KBM-7 (cell line): ENCODE measurements at places on chromosomes 1 and 21.

- DNase-seq = no peak
These were observed 2.1 kb upstream of the ATXN7L2 start for GRCh38 chr1:109481646-109482045.

GRCh38 chr1:191671236-191671635, 487.0 kb upstream of the RGS18 start:
- no peak for DNase-seq

GRCh38 chr1:156671804-156672203, 5.4 kb downstream of the NES start:
- no peak for DNase-seq

DNA sequence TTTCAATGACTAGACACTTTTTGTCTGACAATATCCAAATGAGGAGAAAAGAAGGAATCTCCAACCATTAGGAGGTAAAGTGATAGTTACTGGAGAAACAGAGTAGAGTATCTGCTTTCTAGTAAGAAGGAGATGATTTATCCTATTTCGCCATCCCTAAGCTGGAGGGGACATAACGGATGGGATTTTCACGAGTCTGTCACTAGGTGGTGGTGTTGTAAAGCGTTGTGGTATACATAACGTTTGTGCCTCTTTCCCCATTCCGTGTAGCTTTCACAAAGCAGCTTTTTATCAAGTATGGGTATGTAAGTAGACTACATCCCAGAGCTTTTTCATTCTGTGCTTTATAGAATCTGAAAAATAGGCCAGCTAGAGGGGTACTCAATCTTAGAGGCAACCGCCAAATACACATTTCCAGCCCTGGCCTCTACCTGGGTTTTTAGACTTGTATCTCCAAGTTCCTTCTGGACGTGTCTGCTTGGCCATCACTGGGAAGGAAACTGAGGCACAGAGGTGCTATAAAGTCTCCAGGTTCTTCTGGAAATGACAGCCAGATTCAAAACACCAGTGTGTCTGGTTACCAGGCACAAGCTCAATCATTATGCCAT, 33.3 kb upstream of the FAM3B start:
- peak; percentile 65 for DNase-seq

- no peak for DNase-seq
These were observed 18.6 kb downstream of the PTTG1IP start for GRCh38 chr21:44854664-44855446.

GRCh38 chr21:42155045-42155855, 63.7 kb upstream of the ABCG1 start:
- DNase-seq = no peak

DNA sequence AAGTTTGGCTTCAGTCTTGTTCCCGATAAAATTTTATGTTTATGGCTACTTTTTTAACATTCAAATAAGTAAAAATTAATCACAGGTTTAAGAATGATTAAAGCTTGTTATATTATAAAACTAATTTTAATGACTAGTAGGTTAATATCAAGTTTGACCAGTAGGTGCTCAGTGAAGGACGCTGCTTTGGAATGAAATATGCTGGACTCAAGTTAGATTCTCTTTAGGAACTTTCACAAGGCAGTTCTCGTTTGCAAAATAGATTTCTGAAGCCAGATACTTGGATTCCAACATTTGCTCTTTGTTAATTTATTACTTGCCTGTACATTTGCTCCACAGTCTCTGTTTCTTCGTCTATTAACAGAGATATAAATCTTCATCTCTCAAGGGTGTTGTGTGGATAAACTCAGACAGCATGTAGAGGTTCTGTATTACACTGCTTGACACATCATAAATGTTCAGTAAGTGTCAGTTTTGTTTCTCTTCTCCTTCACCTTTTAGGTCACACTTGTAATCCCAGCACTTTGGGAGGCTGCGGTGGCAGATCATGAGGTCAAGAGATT, 432.8 kb upstream of the CHRM3 start:
- no peak for DNase-seq

DNA sequence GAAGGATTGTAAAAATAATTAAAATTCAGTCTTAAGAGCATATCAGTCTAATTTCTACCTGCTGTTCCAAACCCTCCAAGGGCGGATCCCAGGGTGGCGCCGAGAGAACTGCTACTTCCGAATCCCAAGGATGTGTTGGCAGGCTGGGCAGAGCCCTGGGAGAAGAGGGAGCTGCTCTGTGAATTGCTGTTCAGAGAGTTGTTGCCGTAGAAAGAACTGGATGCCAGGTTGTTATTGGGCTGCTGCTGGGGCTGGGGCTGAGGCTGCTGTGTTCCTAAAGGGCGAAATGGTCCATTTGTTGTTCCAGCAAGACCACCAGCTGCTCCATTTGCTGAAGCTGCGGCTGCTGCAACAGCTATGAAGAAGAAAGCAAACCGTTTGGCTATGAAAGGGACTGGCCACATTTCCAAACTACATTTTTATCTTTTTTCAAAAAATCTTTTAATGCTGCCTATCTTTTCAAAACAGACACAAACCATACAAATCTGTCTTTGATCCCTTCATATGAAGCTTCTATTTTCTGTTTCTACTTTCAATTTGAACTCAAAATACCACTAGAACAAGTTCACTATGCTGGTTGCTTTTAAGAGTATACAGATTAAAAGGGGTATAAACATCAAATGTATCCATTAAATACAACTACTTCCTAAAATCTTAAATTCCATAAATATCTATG, 57.5 kb upstream of the SDC3 start:
- DNase-seq = no peak

GRCh38 chr1:183306317-183307042, 111.7 kb downstream of the NMNAT2 start:
- peak; percentile 5 for DNase-seq

GRCh38 chr1:13749543-13750341, 49.8 kb downstream of the PRDM2 start:
- peak; percentile 35 for DNase-seq

DNA sequence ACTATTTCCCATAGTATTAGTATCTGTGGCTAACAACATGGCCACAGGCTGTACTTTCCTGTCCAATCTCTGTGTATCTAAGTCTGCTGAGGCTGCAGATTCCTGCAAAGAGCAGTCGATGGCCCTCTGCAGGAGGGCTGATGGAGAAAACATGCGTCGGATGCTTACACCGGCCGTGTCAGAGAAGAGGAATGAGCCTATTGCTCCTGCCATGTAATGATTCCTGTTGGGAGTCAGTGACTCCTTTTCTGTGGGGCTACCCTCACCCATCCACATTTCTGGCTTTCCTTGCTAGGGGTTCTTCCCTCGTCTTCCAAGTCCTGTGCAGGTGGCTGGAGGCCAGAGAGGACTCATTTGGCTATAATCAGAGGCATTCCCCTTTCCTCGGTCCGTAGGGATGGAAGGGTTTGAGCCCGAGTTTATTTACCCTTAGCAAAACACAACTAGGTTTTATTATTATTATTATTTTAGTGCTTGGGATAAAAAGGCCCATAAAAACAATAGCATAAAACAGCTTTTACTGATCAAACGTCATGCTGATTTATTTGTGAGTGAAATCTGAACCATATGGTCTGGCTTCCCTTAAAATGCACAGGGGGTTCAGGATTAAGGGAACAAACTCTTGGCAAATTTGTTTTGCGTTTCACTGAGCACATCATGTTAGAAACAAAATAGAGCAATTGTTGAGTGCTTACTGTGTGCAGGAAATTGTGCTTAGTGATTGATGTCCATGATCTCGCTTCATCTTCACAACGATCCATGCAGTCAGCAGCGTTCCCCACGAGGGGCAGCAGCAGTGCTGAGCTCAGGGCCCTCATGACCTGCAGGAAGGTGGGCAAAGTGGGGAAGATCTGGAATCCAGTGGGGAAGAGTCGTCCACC, 70.8 kb downstream of the KIF26B start:
- DNase-seq = no peak

DNA sequence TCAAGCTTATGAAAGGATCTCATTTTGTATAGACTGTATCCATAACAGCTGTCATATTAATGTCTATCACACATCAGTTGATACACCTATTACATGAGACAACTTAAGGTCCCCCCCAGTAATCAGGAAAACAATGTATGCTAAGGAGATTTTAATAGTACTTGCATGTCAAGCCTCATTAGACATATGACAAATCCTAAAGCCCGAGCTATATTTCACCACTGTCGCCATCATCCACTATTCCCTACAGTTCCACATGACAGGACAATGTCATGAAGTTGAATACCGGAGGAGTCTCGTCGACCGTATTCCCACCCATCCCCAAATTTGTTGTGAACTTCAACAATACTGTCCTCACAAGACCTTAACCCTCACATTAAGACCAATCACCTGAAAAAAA, 3.4 kb downstream of the HMGN1 start:
- no peak for DNase-seq

GRCh38 chr1:209042413-209042812, 541.1 kb upstream of the CAMK1G start:
- no peak for DNase-seq

DNA sequence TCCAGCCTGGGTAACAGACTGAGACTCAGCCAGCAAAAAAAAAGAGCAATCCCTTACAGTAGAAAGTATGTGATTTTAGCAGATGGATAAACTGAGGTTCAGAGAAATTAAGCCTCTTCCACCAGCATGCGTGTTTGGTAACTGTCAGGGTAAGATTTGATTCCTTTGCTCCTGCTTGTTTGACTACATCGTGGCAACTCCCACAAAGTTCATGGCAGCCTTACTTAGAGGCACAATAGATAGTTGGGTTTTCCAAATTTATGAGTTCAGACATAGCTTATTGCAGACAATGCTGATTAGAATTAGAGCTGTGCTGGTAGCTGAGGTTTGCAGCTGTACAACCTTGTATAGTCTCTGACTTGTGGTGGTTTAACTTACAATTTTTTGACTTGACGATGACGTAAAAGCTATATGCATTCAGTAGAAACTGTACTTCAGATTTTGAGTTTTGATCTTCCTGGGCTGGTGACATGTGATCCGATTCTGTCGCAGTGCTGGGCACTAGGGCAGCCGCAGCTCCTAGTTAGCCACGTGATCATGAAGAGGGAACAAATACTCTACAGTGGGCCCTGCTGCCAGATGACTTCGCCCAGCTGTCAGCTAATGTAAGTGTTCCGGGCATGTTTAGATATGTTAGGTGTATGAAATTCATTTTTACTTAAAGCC, 167.8 kb downstream of the DHRS3 start:
- DNase-seq = no peak

- DNase-seq = no peak
These were observed 998 bp upstream of the TTC34 start for GRCh38 chr1:2802421-2802961.

- DNase-seq = no peak
These were observed 13.4 kb downstream of the ITSN1 start for GRCh38 chr21:33655588-33656221.

DNA sequence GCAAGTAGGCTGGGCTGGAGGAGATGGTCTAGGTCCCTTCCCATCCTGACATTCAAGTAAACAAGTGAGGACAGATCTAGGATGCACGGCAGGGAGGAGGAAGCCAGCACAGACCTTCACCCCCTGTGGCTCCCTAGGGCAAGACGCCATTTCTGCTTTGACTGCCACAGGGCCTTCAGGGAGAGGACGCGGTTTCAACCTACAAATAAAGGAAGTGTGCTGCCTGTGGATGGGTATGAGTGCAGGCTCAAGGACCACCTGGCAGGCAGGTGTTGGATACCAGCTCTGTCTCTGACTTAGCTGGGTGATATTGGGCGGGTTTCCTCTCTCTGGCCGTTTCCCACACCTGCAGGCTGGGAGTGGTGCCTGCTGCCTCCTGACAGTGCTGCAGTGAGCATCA, 16.2 kb downstream of the SLC2A1 start:
- no peak for DNase-seq

DNA sequence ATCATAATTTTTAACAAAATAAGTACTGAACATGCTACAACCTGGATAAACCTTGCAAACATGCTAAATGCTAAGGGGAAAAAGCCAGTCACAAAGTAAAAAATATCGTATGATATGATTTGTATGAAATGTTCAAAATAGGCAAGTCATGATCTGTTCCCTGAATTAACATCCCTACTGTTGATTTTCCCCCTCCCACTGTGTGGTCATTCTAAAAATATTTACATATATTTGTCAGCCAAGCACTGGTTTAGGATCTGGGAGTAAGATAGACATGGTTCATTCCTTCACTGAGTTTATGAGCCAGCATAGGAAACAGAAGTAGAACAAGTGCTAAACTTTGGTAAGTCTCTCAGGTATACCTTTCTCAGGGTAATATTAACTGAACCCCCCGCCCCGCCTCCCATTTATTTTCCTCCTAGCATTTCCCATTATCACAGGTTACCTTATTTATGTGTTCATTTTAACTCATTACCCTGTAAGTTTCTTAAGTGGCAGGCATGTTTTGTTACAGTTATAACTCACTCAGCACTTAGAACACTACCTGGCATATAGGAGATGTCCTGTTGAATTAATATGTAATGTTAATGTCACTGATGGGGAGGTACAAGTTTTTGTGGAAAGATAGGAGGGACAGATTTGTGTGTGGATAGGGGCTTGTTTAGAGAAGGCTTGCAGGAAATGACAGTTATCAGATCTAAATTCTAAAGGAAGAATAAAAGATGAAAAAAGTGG, 12.3 kb downstream of the UQCRH start:
- DNase-seq = no peak

GRCh38 chr1:36984026-36984425, 50.3 kb downstream of the GRIK3 start:
- DNase-seq = no peak

DNA sequence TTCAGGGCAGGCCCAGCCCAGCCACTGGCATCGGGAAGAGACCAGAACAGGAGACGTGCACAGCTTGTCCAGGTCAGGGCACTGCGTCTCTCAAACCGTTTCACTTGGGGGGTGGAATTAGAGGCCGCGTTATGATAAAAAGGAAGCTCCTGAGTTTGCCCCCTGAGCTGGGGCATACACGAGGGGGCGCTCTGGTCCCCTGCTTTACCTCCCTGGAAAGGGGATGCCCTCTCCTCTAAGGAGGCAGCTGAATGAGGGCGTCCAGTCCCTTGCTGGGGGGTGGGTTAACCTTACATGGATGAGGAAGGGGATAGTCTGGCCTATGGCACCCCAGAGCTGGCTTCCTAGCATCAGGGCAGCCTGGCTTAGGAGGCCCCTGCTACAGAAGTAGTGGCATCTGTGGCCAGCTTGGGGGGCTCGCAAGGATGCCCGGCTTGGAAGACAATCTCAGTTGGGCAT, 2.3 kb downstream of the MYOG start:
- peak; percentile 28 for DNase-seq

DNA sequence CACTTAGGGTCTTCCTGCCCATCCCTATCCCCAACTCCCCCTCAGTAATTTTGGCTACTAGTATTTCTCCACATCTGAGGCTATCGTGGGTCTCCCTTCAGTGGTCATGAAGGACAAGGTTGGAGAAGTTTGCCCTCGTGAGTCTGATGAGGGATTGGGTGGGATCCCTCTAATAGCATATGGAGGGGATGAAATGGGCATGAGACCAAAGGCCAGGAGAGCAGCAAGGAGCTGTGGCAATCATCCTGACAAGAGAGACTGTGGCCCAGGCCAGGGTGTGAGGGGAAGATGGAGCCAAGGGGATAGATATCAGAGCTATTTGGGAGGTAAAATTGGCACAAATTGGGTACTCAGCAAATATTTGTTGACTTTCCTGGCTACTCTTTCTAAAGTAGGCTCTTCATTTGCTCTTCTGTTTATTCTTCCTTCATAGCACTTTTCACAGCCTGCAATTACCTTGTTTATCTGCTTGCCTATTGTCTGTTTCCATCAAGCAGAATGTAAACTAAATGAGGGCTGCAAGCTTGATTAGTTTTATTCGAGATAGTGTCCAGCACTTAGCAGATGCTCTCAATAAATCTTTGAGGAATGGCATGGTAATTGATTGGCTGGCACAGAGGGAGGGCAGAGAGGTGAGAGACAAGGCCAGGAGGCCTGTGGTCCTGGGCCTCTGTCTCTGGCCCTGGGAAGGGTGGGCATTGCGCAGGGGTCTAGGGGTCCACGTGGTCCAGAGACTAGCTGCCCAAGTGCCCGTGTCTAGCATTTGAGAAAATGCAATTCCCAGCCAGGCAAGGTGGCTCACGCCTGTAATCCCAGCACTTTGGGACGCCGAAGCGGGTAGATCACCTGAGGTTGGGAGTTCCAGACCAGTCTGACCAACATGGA, 1.5 kb upstream of the PLK3 start:
- no peak for DNase-seq
